ENCODE measurements at places on chromosomes 3 and 15. TPM values are rescaled to one million over a fixed set of nuclear protein-coding genes. Genes with fewer than 3 reads are reported as not detected.
A peak's percentile ranks its signal among the peaks of the same experiment; 100 is the strongest.

DNA sequence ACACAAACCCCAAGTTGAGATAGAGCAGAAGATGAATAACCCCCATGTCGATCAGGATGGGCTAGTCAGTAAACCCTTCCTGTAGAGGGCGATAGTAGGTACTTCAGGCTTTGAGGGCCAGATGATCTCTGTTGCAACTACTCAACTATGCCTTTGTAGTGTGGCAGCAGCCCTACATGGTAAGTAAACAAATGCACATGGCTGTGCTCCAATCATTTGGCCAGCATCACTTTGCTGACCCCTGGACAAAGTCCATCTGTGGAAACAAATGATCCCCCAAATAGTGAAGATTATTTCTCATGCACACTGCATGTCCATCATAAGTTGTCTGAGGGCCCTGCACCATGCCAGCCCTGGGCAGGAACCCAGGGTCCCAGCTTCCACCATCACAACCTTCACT, 402.2 kb upstream of the PROK2 start:
- DNase-seq: no peak
- no peak overlapping the region for H3K4me3 ChIP-seq
- H3K4me1 ChIP-seq: peaks cover 12% of the 10 kb centered on the region
- peaks cover 5% of the 10 kb centered on the region for H3K27me3 ChIP-seq

GRCh38 chr15:38085114-38085513, 150.7 kb downstream of the TMCO5A start:
- H3K4me1 ChIP-seq: peaks cover 11% of the 10 kb centered on the region
- H3K27ac ChIP-seq: no peak overlapping the region
- no peak for DNase-seq
- H3K4me3 ChIP-seq: no peak overlapping the region

DNA sequence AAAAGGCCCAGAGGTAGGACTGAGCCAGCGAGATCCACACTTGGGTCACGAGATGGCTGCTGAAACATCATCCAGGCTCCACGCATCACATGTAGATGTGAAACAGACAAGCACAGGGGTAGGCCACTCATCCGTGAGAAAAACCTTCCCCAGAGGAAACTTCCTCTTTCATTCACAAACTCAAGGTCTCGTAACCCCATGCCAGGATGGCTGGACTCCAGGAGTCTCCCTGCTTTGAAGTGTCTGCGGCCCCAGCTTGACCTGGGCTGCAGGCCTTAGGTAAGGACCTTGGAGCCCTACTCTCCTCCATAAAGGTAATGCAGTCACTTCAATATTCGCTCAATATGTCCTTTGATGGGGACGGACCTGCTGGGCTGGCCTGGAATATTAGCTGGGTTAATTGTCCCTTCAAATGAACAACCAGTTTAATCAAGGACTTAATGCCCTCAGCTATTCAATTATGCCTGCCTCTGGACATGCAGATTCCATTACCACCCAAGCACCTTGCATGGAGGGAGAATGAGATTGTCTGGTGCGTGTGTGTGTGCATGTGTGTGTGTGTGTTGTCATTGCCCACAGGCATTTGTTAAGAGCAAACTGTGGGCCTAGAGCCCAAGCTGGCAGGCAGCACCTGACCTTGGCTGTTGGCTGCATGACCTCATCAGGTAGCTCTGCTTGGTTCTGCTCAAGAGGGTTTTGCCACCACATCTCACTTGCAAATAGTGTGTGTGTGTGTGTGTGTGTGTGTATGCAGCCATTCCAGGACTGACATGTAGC, 186.9 kb upstream of the TLE3 start:
- peaks cover 4% of the 10 kb centered on the region for H3K4me1 ChIP-seq
- H3K27ac ChIP-seq: no peak overlapping the region
- peaks cover 15% of the 10 kb centered on the region for H3K27me3 ChIP-seq
- no peaks in the 10 kb centered on the region for H3K36me3 ChIP-seq

DNA sequence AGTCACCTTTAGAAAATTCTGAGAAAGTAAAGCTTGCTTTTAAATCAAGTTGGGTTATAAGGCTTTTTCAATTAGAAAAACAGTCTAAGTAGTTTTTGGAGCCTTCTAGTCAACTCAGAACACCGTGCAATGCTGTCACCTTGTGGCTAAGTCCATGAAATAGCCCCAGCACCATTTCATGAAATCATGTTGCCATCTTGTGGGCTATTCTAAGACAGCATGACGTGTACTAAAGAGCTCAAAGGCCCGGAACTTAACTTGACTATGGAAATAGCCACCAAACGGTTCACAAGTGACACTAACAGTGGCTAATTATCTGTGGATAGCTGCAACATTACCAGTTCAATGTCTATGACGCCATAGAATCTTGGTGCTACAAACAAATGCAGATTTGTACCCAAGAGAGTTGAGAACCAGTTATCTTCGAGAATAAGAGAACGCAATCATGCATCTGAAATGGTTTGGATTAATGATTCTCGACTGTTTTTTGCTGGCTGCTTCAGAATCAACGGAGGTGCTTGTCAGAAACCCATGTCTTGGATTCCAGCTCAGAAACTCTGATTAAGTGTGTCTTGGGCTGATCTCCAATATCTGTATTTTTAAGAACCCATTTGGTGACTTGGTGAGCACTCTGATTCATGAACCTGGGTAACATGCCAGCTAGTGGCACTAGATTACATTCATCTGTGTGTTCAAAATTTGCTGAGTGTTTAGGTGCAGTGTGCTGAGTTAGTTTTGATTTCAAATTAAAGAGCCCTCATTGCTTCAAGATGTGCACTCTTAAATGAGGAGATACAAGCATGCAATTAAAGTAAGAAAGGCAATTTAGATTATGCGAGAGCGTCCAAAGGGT, 111.2 kb upstream of the MCTP2 start:
- no peaks in the 10 kb centered on the region for H3K36me3 ChIP-seq
- peak; percentile 45 for DNase-seq
- peaks cover 1% of the 10 kb centered on the region for H3K4me1 ChIP-seq

DNA sequence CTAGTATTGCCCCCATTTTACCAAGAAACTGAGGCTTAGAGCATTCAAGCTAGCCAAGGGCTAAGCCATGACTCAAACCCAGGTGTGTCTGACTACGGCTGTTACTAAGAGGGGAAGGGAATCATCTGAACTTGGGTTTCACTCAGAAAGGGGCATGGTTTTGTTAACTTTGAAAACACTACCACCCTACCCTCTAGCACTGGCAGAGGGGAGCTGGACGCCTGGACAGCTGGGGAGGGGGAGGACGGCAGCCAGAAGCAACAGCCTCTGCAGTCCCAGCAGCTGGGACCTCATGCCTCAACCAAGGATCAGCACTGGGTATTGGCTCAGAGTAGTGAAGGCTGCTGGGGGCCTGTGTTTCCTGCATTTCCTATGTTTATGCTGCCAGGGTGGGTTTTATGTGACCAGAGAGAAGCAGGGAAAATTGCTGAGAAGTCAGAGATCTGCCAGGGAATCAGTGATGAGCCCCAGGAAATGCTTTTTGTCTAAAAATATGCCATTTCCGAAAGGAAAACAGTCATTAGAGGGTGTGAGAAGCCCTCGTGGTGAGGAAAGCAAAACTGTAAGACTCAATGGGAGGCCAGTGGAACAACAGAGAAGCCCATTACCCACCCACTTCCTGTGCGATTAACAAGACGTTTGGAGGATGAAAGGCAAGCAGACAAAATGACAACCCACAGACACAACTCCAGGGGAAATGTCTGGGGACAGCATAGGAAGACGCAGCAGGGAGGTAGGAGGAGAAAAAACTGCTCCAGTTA, 41.2 kb downstream of the LIPC start:
- H3K27me3 ChIP-seq: no peaks in the 10 kb centered on the region
- peak overlapping the region; percentile 46 for H3K4me3 ChIP-seq
- H3K36me3 ChIP-seq: peaks cover 6% of the 10 kb centered on the region

- H3K27ac ChIP-seq: no peak overlapping the region
- H3K27me3 ChIP-seq: peaks cover 7% of the 10 kb centered on the region
- H3K4me3 ChIP-seq: no peak overlapping the region
- DNase-seq: no peak
- no peaks in the 10 kb centered on the region for H3K36me3 ChIP-seq
Observed at GRCh38 chr3:111782943-111783342, 76.1 kb upstream of the PHLDB2 start.

GRCh38 chr3:39809995-39810595, 686 bp downstream of the MYRIP start:
- H3K36me3 ChIP-seq: no peaks in the 10 kb centered on the region
- H3K27ac ChIP-seq: no peak overlapping the region
- peaks cover 57% of the 10 kb centered on the region for H3K27me3 ChIP-seq
- peaks cover 7% of the 10 kb centered on the region for H3K4me1 ChIP-seq

- H3K4me1 ChIP-seq: peaks cover 41% of the 10 kb centered on the region
- no peaks in the 10 kb centered on the region for H3K27me3 ChIP-seq
- DNase-seq: no peak
- H3K27ac ChIP-seq: peak overlapping the region; percentile 99
- peaks cover 21% of the 10 kb centered on the region for H3K36me3 ChIP-seq
Observed at GRCh38 chr15:60479361-60480110, 594 bp upstream of the ICE2 start.

DNA sequence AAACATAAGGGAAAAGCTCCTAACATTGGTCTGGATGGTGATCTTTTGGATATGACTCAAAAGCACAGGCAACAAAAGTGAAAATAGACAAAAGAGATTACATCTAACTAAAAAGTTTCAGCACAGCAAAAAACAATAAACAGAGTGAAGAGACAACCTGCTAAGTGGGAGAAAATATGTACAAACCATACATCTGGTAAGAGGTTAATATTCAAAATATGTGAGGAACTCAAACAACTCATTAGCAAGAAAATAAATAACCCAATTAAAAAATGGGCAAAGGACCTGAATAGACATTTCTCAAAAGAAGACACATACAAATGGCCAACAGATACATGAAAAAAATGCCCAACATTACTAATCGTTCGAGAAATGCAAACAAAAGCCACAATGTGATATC, 19.0 kb upstream of the NR1I2 start:
- peaks cover 34% of the 10 kb centered on the region for H3K27me3 ChIP-seq
- DNase-seq: no peak
- peaks cover 5% of the 10 kb centered on the region for H3K4me1 ChIP-seq
- no peaks in the 10 kb centered on the region for H3K36me3 ChIP-seq
- no peak overlapping the region for H3K27ac ChIP-seq
- H3K4me3 ChIP-seq: no peak overlapping the region

DNA sequence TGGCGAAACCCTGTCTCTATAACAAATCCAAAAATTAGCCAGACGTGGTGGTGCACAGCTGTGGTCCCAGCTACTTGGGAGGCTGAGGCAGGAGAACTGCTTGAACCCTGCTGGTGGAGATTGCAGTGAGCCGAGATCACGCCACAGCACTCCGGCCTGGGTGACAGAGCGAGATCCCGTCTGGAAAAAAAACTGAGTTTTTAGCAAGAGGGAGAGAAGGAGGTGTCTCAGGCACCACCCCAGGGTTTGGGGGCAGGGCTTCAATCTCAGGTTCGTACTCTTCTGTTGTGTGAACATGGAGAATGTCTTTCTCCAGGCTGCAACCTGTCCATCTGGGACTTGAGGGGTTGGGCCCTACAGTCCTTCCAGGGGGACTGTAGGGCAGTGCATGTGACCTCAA, 2.7 kb downstream of the CHRNA3 start:
- no peak overlapping the region for H3K4me3 ChIP-seq
- H3K27me3 ChIP-seq: peaks cover 39% of the 10 kb centered on the region
- no peaks in the 10 kb centered on the region for H3K36me3 ChIP-seq
- no peak overlapping the region for H3K27ac ChIP-seq

GRCh38 chr3:135216659-135217058, 421.6 kb downstream of the EPHB1 start:
- H3K4me1 ChIP-seq: no peaks in the 10 kb centered on the region
- DNase-seq: no peak
- H3K36me3 ChIP-seq: no peaks in the 10 kb centered on the region
- no peak overlapping the region for H3K27ac ChIP-seq

DNA sequence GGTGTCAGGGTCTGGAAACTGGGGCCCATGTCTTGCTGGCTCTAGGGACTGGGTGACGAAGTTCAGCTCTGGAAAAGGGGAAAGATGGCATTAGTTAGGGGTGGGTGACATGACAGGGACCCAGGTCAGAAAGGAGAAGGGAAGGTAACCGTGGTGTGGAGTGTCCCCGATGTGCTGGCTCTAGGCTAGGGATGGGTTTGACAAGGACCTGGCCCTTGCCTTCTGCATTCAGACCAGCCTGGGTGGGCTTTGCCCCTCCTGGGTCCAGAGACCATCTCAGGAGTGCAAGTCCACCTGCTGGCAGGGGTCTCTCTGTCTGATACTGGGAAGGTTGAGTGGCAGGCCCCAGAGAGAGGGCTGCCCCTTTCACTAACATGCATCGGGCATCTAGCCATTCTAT, 28.7 kb upstream of the ATP2B2 start:
- no peaks in the 10 kb centered on the region for H3K4me1 ChIP-seq
- H3K27me3 ChIP-seq: peaks cover 23% of the 10 kb centered on the region
- DNase-seq: no peak
- no peaks in the 10 kb centered on the region for H3K36me3 ChIP-seq

DNA sequence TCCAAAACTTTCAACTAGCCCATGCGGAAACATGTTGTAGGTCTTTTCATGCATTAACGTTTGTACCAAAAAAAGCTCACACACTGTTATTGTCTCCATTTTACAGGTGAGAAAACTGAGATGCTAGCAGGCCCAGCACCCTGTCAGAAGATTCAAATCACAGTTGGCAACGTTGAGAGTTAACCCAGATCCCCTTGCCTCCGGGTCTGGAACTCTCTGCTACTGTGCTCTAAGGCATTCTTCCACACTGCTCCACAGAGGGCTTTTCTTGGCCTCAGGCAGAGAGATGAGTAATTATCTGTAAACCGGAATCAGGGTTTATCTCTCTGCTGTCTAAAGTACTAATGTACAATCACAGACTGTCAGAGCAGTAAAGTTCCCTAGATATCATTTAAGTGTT, 186.0 kb upstream of the LPP start:
- no peak overlapping the region for H3K27ac ChIP-seq
- H3K4me3 ChIP-seq: no peak overlapping the region
- peaks cover 4% of the 10 kb centered on the region for H3K27me3 ChIP-seq
- no peak for DNase-seq

GRCh38 chr3:114439284-114439683, 145.5 kb downstream of the TIGIT start:
- H3K4me3 ChIP-seq: no peak overlapping the region
- no peaks in the 10 kb centered on the region for H3K27me3 ChIP-seq
- peaks cover 1% of the 10 kb centered on the region for H3K4me1 ChIP-seq
- no peaks in the 10 kb centered on the region for H3K36me3 ChIP-seq

GRCh38 chr3:191366675-191367074, 36.3 kb upstream of the UTS2B start:
- H3K36me3 ChIP-seq: peaks cover 8% of the 10 kb centered on the region
- peaks cover 2% of the 10 kb centered on the region for H3K4me1 ChIP-seq

- H3K27ac ChIP-seq: no peak overlapping the region
- no peak overlapping the region for H3K4me3 ChIP-seq
- H3K4me1 ChIP-seq: peaks cover 2% of the 10 kb centered on the region
- no peaks in the 10 kb centered on the region for H3K36me3 ChIP-seq
- no peak for DNase-seq
- H3K27me3 ChIP-seq: peaks cover 17% of the 10 kb centered on the region
Observed at GRCh38 chr15:81376231-81376630, 2.2 kb upstream of the TMC3 start.

The CPN2 gene
- not detected for total RNA-seq

The ZIC4 gene
- total RNA-seq: not detected

The SPRED1 gene
- total RNA-seq: 0.46 TPM

The TGM5 gene
- 0.21 TPM for total RNA-seq

The CDHR4 gene
- total RNA-seq: 0.16 TPM

The STRA6 gene
- not detected for total RNA-seq

The CSK gene
- total RNA-seq: 261 TPM

The USP4 gene
- total RNA-seq: 78.6 TPM

The THBS1 gene
- 0.32 TPM for total RNA-seq
